ENCODE measurements at places on chromosomes 3 and 15.

DNA sequence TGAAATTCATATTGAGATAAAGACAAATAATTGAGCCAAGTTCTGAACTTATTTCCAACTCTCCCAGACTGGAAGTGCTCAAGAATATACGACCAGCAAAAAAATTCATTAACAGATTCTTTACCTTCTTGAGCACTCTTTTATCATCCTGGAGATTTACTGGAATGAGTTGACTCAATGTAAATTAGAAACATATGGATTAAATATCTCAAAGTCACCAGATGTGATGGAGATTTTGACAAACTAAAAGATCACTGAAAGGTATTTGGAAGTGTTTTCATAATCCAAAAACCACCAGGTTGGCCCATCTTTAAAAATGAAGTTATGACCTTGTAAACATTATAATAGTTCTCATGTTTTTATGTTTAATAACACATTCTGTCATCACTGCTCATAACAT lies 433.2 kb upstream of the RASGRP1 start:
- no peak for DNase-seq

- no peak for DNase-seq
Observed at GRCh38 chr15:62495670-62496614, 330.9 kb upstream of the C2CD4B start.

GRCh38 chr3:184543843-184544512 lies 17.6 kb upstream of the EPHB3 start:
- DNase-seq, result peak; percentile 45

GRCh38 chr3:136787349-136787748 lies 31.6 kb upstream of the SLC35G2 start:
- no peak for DNase-seq

- DNase-seq, result no peak
Observed at GRCh38 chr3:118267588-118267987, 767.1 kb downstream of the IGSF11 start.

- DNase-seq, result no peak
Observed at GRCh38 chr3:165817160-165817709, 20.0 kb downstream of the BCHE start.

GRCh38 chr3:61005591-61005990 lies 245.7 kb downstream of the FHIT start:
- DNase-seq, result no peak

- DNase-seq, result no peak
Observed at GRCh38 chr15:74240897-74241614, 4.9 kb downstream of the CCDC33 start.

Data from amygdala (tissue), 56 donors.